ENCODE measurements at places on chromosomes 4 and X.

DNA sequence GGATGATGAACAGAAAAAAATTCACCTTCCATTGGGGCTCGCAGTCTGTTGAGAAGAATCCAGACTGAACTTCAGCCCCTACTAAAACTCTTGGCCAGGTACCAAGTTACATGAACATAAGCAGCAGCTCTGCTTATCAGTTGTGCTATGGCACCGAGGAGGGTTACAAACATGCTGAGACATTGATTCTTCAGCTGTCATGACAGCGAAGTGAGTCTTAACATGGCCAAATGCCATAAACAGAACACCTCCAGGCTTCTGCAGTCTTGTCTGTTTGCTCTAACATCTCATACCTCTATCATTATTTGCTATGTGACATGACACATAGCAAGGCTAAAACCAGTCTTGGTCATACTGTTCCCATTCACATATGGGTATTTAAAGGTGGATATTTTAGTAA, 521.5 kb downstream of the GRID2 start:
- no peak for DNase-seq

- DNase-seq, result no peak
Measured at GRCh38 chr4:29336861-29337260, 1383.3 kb upstream of the PCDH7 start.

DNA sequence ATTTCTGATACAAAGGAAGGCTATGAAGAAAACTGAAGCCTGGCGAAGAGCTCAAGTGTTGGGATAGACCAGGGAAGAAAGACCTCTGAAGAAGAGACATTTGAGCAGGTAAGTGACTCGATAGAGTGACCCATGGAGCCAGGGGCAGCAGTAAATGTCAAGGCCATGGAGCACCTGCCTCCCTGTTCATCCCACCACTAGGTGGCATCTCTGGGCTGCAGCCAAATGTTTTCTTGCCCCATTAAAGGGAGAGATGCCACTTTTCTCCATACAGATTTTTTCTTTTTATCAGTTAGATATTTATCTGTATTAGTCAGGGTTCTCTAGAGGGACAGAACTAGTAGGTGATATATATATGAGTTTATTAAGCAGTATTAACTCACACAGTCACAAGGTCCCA, 4.9 kb upstream of the ZNF81 start:
- peak; percentile 67 for DNase-seq

DNA sequence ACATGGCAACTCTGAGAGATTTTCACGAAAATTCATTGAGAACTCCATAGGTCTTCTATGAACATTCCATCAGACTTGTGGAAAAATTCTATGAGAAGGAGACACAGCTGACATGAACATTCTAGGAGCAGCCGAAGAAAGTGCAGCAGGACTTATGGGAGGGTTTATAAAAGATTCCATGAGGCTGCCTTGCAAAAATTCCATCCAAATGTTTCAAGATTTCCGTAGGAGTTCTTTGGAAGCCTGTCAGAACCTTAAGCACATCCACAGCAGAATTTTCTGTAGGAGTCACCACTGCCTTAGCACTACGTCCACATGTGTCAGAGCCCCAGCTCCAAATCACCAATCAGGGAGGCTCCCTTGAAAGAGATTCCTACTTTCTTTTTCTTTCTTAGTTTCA, 67.0 kb upstream of the MSX1 start:
- no peak for DNase-seq

DNA sequence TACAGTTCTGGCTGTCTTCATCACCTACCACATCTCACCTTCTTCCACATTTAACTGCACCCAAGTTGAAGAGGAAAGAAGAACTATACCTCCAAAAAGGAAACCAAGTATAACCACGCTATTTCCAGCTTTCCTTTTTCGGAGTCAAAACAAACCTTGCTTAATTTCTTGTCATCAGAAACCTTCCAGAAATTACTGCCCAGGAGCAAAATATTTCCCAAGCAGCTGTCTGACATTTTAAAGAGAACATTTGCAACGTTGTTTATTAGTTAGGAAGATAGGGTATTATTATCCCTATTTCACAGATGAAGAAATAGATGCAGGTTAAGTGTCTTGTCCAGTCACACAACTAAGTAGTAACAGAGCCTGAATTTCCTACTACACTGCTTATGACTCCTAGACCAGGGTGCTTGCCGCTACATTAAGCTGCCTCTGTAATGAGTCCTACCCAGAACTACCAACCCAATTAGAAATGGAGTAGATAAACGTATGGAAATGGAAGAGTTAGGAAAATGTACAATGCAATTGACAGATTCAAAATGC, 2.2 kb upstream of the ACSL4 start:
- DNase-seq, result no peak

- DNase-seq, result no peak
Measured at GRCh38 chr4:121885115-121885514, 14.8 kb upstream of the BBS7 start.

- DNase-seq, result no peak
Measured at GRCh38 chr4:164591666-164592065, 162.3 kb upstream of the SMIM31 start.

- DNase-seq, result no peak
Measured at GRCh38 chr4:47830265-47831025, 7.4 kb downstream of the CORIN start.

DNA sequence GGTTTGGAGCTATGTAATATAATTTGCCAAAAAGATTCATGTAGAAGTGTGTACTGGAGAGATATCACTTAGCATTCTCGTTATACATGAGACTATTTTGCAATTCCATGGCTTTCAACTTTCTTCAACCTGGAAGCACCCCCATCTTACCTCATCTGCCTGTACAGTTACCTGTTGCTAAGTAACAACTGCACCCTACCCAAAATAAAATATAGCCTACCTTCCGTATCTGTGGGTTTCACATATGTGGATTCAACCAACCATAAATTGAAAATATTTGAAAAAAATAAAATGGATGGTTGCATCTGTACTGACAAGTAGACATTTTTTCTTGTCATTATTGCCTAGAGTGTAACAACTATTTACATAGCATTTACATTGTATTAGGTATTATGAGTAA, 278.3 kb downstream of the PPP1R2C start:
- no peak for DNase-seq

DNA sequence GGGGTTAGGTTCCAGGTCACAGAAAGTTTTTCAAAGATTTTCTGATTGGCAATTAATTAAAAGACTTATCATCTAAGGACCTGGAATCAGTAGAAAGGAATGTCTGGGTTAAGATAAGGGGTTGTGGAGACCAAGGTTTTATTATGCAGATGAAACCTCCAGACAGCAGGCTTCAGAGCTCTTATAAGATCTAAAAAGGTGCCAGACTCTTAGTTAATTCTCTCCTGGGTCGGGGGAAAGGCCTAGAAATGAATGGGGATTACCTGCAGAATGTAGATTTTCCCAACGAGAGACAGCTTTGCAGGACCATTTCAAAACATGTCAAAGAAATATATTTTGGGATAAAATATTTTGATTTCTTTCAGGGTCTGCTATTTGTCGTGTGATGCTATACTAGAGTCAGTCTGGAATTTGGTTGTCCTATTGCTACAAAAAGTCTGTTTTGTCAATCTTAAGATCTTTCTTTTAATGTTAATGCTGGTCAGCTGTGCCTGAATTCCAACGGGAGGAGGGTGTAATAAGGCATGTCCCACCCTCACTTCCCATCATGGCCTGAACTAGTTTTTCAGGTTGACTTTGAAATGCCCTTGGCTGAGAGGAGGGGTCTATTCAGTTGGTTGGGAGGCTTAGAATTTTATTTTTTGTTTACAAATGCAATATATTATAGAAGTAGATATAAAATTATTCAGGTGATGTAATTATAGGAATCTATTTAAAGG, 15.8 kb downstream of the EGF start:
- no peak for DNase-seq

GRCh38 chr4:20617678-20618396, 82.4 kb upstream of the PACRGL start:
- no peak for DNase-seq

DNA sequence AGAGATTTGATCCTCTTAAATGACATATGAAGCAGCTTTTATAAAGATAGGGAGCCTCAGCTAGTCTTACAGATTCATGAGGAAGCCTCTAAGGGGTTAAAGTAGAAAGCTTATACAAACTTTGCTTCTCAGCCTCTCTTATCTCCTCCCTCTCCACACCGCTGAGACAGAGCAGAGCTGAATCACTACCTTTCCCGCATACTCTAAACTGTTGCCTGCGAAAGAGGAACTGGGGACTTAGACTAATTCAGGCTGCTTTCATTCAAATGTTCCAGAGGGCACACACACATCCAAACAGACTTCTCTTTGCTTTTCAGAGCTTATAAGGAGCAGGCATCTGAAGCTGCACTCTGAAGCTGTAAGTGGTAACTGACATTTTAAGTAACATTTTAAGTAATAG, at the start of gene SERTM2:
TSS of gene SERTM2 (plus strand) at position 169 of the 400 bp plus-strand sequence. CDS start 7,213 bp downstream, outside the sequence.
- no peak for DNase-seq

- DNase-seq, result no peak
Measured at GRCh38 chrX:9682456-9682855, 83.2 kb downstream of the GPR143 start.

DNA sequence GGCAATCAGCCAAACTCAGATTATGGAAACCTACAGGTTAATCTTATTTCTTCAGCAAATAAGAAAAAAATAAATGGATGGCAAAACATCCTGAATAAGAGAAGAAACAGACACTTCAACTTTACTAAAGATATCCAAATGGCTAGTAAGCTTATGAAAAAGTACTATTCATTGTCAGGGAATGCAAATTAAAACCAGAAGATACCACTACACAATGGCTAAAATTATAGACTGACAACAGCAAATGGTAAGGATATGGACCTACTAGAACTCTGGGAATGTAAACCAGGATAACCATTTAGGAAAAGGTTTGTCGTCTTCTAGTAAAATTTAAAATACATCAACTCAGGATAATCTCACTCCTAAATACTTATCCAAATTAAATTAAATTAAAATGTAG, 24.3 kb downstream of the GRSF1 start:
- DNase-seq, result no peak

- DNase-seq, result no peak
Measured at GRCh38 chr4:22674700-22675099, 18.0 kb upstream of the GBA3 start.
